NCI-H1105 (cell line): ENCODE measurements at places on chromosomes 2 and 18.

GRCh38 chr2:229955663-229956062 is 33.4 kb downstream of the FBXO36 start:
- no peak for DNase-seq

DNA sequence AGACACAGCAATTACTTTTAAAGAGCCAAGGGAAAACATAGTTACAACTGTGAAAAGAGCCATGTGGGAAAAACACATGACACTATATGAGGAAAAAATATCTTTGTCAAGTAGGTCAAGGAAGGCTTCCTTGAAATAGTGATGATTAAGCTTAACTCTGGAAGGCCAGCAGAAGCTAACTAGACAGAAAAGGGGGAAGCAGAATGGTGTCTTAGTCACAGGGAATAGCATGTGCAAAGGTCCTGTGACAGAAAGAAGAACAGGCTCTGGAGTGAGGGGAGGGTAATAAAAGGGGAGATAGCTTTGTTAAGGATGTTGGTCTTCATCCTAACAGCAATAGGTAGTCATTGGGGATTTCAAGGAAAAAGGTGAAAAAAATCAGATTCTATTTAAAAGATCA is 64.0 kb downstream of the ARHGAP25 start:
- no peak for DNase-seq

GRCh38 chr2:136106505-136106904 is 11.4 kb downstream of the CXCR4 start:
- no peak for DNase-seq

- DNase-seq, result peak; percentile 3
These were observed 101.5 kb downstream of the ALPK2 start for GRCh38 chr18:58527285-58527951.

- DNase-seq, result no peak
These were observed 24.3 kb downstream of the UPP2 start for GRCh38 chr2:158125756-158126498.

- DNase-seq, result no peak
These were observed 899.3 kb downstream of the TRIB2 start for GRCh38 chr2:13616059-13616458.

- DNase-seq, result no peak
These were observed 47.4 kb downstream of the LRRFIP1 start for GRCh38 chr2:237674731-237675276.

DNA sequence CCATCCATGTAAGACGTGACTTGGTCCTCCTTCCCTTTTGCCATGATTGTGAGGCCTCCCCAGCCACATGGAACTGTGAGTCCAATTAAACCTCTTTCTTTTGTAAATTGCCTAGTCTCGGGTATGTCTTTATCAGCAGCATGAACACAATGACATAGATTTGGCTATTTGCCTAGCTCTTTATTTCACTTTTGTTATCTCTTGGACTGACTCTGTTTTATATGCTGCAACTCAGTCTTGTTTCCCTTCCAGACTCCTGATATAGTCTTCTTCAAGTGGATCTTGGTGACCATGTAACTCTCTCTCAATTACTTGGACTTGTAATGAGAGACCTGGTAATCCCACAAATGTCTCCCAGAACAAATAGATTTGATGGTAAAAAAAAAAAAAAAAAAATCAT is 627.6 kb downstream of the CCDC85A start:
- DNase-seq, result no peak
